ENCODE measurements at places on chromosomes 13 and 19.
A peak's percentile ranks its signal among the peaks of the same experiment; 100 is the strongest.

- DNase-seq, result no peak
Measured at GRCh38 chr19:11982526-11982925, 17.7 kb downstream of the ZNF763 start.

- no peak for DNase-seq
Measured at GRCh38 chr13:33958964-33959363, 141.0 kb downstream of the RFC3 start.

DNA sequence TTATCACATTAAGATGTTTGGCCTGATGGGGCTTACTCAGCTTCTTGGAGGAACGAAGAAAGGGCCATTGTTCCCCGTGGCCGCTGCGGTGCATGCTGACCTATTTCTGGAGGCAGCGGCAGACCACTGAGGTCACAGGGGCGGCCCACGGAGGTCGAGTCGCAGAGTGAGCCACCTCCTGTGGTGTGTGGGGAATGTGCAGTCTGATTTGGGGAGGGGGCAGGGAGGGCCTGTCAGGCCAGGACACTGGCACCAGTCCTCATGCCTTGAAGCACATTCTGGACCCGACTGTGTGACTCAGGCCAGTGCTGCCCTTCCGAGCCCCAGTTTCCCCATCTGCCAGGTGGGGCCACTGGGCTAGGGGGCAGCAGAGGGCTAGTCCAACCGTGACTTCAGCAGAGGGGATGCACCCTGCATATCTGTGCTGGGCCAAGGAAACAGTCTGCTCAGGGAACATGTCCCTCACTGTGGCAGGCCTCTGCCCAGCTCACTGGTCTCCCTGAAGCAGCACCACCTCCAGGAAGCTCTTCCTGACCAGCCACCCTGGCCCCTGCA, 6.3 kb downstream of the SLC7A10 start:
- DNase-seq, result no peak

DNA sequence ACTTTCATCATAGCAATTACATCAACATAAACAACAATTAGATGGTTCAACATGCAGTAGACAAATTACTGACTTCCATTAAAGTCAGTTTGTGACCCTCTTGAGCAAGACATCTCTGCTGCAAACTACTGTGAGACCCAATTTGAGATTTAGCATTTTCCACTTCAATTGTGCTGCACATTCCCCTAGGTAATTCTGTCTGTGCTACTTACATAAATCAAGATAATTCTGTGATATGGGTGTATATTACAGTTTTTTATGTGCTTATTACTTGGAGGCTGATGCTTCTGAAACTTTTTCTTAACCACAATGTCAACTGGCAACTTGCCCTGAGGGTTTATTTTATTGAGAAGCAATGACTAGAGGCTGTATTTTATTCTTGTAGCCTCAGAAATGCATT, 1714.4 kb downstream of the OLFM4 start:
- DNase-seq, result no peak

- no peak for DNase-seq
Measured at GRCh38 chr13:62908321-62908720, 1492.7 kb upstream of the PCDH20 start.

DNA sequence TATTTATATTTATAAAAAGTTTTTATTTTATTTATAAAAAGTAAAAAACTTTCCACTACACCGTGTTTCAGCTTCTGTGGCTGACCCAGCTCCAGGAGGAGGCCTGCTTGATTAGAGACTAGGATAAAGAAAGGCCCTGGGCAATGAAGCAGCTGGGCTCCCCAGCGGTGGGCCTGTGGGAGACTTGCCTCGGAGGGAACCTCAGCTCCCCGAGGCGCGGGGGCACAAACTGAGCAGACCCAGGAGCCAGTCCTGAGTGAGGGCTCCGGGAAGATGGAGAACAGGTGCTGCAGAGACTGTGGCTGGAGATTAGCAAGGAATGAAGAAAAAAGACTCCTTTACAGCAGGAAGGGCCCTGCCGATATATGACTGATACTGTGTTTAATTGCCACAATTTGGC, 63.8 kb upstream of the GJB6 start:
- no peak for DNase-seq

- DNase-seq, result no peak
Measured at GRCh38 chr13:31898378-31899071, 133.0 kb upstream of the FRY start.

- no peak for DNase-seq
Measured at GRCh38 chr13:77415253-77416071, 88.6 kb upstream of the MYCBP2 start.

DNA sequence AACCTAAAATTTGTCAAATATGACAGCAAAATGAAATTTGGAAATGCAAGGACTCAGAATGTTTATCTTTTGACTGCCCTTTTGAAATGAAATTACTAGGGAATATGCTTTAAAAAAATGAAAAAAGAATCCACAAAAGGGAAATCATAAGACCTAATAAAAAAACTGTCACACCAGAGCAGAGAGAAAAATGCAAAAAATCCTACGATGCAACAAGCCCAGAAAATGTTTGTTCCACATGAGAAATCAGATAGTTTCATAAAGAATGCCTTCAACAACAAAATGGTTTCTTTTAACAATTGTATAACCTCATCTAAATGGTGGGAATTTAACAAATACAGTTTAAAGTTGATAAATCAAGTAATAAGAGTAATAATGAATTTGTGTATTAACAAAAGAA, 8.0 kb downstream of the LPAR6 start:
- no peak for DNase-seq

DNA sequence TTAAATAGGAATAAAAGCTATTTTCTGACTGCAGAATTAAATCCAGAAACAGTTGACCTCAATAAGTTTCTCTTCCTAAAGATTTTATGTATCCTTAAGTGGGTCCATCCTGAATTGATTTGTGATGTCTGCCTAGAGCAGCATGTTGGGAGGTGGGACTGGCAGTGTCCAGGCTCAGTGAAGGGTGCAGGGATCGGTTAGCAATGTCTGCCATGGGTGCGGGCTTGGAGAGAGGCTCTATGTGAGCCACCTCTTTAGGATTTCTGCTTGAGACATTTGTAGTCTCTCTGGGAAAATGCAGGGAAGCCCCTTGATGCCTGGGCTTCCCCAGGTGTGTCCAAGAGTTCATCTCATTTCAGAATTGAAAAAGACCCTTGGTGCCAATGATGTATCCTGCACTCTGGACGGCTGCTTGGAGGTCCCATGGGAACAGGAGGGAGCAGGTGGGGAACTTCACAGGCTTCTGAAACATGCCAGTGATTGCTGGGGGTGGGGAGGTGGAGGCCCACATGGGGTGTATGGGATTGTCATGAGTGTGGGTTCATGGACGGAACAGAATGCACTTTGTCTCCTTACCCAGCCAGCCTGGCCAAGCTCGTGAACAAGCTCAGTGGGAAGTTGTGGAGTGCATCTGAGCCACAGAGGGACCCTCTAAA, 6.2 kb upstream of the COLGALT1 start:
- no peak for DNase-seq

GRCh38 chr19:45339629-45340028, 921 bp upstream of the KLC3 start:
- no peak for DNase-seq

GRCh38 chr13:27791901-27792392, 336 bp upstream of the GSX1 start:
- DNase-seq, result no peak

- no peak for DNase-seq
Measured at GRCh38 chr19:15563325-15563794, 51.7 kb upstream of the CYP4F8 start.

DNA sequence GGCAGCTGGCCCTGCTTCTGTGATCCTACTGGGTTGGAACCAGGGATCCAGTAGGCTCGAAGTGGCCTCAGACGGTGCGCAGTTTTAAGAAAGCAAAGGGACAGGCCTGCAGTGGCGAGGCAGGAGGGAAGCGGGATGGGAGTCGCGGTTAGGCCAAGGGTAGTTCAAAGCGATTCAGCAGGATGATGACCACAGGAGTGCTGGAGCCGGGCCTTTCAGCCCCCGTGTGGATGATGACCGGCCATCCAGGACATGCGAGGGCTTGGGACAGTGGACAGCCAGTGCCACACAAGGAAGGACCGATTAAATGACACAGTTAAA, 854 bp downstream of the RNASEH2B start:
- peak; percentile 5 for DNase-seq

- DNase-seq, result no peak
Measured at GRCh38 chr19:44948237-44948636, 2.4 kb downstream of the APOC2 start.

GRCh38 chr13:110218581-110219201, 88.3 kb downstream of the COL4A1 start:
- DNase-seq, result no peak

DNA sequence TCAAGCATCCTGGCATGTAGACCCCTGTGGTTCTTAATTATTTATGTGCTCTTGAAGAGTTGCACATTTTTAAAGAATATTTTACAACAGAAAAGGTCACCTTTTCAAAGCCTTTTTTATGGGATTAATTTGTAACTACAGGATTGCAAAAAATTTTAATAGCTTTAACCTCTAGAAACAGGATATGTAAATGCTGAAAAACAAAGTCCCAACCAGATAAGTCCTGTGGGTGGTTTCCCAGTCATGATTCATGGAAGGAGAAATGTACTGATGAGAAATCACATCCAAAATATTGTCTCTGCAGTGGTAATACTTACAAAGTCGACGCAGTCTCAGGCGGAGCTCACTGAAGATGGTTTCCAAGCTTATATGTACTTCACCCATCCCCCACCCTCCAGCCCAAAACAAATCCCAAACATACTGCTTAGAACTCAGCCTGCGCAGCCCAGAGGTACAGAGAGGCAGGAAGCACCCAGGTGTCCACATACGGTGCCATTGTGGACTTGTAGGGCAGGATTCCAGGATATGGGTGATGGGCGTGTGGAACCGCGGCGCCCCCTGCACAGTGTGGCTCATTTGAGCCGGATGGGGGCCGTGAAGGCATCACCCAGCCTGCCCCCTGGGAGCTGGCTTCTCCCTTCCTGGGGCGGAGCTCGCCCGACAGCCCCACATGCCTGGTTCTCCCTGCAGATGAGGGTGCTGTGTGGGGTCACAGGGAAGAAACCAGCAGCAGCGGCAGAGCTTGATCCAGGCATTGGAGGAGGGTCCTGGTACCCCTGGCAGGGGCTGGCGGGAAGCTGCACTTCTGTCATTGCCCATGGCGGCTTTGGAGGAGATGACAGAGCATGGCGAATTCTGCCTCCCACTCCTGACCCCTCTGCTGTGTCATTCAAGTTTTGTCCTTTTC, 101.2 kb downstream of the ATP11A start:
- DNase-seq, result no peak

GRCh38 chr19:48053856-48054255, 10.0 kb upstream of the CABP5 start:
- peak; percentile 11 for DNase-seq

DNA sequence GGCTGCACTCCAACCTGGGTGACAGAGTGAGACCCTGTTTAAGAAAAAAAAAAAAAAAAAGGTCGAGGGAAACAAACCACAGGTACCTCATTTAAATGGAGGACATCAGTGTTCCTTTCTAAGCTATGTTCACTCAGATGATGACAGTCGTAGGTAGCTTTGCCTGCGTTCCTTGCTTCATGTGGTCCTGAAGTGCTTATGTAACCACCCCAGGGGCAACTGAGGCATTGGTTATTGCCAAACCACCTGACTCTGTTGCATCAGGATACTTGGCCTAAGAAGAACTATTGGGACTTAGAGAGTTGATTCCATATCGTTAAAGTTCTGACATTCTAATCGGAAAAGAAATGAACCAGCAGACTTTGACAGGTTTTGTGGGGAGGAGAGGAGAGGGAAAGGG, 51.7 kb downstream of the SPATA13 start:
- no peak for DNase-seq

- DNase-seq, result no peak
Measured at GRCh38 chr19:708154-709143, at the start of gene PALM. Gene PALM, plus strand, starts transcription at chr19:708935. Its CDS starts 212 bp downstream, at chr19:709147.

DNA sequence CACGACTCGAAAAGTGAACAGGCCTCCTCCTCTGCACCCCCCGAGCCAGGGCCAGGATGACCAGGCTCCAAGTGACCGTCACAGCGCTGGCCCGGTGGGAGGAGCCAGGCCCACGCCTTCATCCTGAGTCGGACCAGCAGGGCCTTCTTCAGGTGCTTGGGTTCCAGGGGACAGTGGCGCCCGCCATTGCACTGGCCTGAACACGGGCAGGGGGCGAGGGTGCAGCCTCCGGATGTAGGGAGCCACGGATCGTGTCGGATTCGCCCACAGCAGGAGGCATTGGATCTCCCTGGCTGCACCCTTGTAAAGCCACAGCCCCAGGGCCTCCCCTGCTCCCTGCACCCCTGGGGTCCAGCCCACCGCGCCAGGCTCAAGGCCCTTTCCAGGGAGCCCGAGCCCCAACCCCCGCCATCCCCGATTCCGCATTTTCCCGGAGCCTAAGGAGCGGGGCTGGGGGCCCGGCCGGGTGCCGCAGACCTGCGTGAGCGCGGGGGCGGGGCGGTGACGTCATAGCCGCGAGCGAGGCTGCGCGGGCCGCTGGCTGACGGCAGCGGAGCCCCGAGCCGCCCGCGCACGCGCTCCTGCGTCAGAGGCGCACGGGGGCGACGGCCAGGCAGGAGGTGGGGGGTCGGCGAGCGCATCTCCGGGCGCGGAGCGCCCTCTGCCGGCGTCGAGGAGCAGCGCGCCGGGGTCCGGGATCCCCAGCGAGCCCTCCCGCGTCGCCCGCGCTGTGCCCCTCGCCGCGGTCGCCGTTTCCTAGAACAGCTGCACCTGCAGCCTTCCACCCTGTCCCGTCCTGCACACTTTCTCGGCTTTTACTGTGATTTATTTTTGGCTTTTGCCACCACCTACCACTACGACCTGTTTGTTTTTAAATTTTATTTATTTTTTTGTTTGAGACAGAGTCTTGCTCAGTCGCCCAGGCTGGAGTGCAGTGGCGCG, 1.5 kb upstream of the ATP5F1D start:
- peak; percentile 78 for DNase-seq

DNA sequence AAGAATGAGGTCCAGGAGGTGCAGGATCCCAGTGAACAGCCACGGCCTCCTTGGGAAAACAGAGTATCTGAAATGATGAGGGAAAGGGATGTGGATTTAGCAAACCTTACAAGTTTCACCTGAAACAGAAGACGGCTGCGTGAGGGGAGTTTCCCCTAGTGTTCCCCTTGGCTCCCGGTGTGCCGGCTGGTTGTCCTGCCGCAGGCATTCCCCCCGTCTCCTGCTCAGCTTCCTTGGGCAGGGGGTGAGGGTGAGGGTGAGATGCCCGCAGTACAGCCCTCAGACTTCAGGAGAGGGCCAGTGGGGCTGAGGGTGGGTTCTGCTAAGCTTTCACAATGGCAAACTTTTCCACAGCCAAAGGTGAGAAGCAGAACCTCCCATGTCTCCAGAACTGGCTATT, 201.1 kb upstream of the SOX1 start:
- no peak for DNase-seq

Measured in HFFc6 (cell line).